Gastroesophageal sphincter (tissue), 4 donors: ENCODE measurements at places on chromosomes 11 and 22. TPM values are rescaled to one million over a fixed set of nuclear protein-coding genes. Genes with fewer than 3 reads are reported as not detected.

The TRIM51 gene
- total RNA-seq = not detected

DNA sequence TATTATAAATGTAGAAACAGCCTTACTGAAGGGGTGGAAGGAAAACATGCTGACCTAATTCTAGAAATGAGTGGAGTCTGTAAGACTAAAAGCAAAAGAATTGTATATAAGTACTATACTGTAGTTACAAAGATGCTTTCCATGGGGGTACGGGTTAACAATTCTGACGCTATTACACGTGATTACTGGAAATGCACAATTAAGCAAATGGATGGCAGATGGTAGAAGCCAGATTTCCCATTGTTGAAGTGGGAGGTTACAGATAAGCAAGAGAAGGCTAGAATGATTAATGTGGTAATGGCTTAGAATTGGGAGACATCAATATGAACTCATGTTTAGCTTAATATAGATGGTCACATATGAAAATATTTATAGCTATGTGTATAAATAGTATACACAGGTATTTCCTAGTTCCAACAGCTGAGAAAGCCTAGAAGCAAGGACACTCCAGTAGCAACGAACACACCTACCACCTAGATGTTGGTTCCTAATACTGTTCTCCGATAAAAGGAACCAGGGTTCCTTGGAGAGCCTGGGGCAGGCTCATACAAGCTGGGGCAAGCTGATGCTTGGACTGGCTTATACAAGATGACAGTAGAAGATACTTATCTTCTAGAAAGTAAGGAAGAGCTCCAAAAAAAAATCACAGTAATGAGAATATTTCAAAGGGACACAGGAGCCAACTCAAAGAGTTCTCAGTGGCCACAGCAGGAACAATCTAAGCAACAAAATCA lies 13.5 kb downstream of the SMC1B start:
- no peak for ATAC-seq

DNA sequence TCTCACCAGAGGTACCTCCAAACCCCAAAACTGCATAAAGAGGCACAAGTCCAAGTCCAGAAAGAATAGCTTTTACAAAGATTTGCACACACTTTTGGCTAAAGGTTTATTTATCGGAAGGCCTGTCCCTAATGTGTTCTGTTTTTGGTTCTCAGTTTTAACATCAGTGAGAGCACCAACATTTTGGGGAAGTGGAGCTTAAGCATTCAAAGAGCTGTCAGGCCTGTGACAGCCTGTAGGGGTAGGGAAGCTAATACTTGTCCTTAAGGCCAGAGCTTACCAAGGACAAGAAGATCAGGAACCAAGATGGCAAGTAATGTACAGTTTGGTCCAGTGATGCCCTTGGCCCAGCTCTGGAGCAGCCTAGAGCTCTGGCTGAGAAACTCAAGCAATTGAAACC lies 38.9 kb upstream of the SCUBE2 start:
- ATAC-seq = no peak

DNA sequence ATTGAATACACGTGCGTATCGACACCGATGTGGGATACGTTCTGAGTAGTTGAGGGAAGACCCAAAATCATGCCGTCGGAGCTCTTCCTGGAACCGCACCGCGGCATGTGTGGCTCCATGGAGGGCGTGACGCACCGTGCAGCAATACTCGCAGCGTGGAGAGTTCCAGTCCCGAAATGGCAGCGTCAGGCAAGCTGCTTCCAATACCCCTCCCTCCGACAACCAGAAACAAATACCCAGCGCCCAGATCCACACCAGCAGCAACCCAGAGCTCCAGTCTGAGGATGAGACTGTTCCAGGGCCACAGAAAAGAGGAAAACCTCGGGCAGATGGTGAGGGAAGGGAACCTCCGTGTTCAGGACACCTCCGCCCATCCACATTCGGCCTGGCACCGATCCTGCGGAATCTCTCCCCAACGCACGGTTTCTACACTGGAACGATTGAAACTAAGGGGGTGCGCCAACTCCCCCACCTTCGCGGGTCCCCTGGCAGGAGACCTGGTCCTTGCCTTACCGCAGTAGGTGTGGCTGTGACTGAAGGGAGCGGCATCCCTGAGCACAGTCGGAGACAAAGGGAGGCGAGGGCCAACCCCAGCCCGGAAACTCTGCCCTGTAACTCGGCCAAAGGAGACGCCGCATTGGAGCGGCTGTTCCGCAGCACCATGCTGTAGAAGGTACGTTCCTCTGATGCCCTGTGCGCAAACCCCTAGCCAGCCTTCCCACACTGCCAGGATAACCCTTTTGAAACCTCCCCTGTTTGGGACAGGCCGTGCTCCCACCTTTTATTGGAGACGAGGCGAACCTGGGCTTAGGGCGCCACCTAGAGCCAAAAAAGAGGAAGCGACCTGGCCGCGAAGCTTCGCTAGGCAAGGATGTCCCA lies 28.2 kb downstream of the DBX1 start:
- ATAC-seq = peak; percentile 72
